Kidney epithelial cell (primary cell): ENCODE measurements at places on chromosomes 5 and 9. TPM values are rescaled to one million over a fixed set of nuclear protein-coding genes. Genes with fewer than 3 reads are reported as not detected.

- DNase-seq = no peak
These were observed 11.1 kb upstream of the ESM1 start for GRCh38 chr5:54996466-54996865.

DBH gene
- total RNA-seq = not detected in 2 replicates

DNA sequence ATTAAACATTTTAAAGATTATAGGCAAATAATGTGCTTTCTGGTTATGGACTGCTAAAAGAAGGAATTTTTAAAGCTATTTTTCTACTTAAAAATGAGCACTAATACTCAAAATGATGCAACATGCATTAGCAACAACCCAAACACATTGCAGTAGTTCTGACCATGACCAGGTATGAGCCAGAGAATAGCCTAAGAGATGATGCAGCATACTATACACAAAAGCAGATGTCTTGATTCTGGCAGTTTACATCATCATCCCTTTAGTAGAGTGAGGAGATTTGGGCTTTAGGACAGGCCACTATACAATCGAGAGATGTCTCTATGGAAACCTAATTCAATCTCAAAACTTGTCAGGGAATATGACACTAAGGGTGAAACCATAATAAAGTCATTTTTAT is 307.1 kb downstream of the PRR16 start:
- DNase-seq = no peak

AP3S1 gene
- total RNA-seq = 116 and 208 TPM in 2 replicates

EGFLAM gene
- total RNA-seq = 2.0 and 3.5 TPM in 2 replicates

BTNL8 gene
- not detected in 2 replicates for total RNA-seq

GRCh38 chr9:134325096-134325812 is 1.0 kb upstream of the RXRA start:
- DNase-seq = no peak

IL5 gene
- total RNA-seq = not detected in 2 replicates

TLR4 gene
- 5.2 and 5.9 TPM in 2 replicates for total RNA-seq

DNA sequence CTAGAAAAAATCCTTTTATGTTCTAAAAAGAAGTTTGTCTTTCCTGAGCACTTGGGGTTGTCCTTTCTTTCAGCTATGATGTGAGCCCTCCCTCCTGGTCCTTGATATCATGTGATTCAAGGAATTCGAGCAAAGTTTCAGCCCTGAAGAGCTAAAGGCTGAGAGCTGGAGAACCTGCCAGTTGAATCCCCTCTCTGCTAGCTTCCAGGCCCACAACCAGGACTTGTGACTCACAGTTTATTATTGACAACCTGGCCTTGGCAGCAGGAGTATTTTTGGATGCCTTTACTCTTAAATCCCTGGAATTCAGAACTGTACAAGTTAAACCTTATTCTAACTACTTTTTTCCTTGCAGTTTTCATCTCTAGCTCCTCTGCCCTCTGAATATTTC is 182.8 kb downstream of the SPOCK1 start:
- DNase-seq = no peak

- no peak for DNase-seq
These were observed 143.2 kb downstream of the C9orf152 start for GRCh38 chr9:110064803-110065202.

ANGPTL2 gene
- total RNA-seq = 4.9 TPM in 2 replicates

GRCh38 chr5:68953231-68953874 is 140.5 kb upstream of the SLC30A5 start:
- DNase-seq = no peak

PIP5K1B gene
- total RNA-seq = 0.55 and 0.71 TPM in 2 replicates

GRCh38 chr5:142952229-142952628 is 182.1 kb downstream of the ARHGAP26 start:
- no peak for DNase-seq

GRCh38 chr5:50832657-50833284 is 166.3 kb downstream of the PARP8 start:
- DNase-seq = no peak

DNA sequence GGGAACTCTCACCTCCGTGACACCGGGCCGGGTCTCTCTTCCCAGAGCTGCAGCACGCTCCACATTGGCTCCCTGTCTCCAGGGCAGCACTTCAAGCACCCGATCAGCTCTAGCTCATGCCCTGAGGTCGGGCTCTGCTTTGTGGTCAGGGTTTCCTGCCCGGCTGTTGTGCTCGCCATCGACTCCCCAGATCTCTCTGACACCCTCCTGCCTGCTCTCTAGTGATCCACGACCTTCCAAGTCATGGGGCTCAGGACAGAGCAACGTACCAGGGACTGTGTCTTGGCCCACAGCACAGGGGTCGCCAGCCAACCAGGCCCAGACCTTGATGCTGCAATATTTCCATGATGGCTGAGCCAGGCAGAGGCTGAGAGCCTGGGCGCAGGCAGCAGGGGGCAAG is 45.1 kb downstream of the PRRT1B start:
- DNase-seq = no peak

DNA sequence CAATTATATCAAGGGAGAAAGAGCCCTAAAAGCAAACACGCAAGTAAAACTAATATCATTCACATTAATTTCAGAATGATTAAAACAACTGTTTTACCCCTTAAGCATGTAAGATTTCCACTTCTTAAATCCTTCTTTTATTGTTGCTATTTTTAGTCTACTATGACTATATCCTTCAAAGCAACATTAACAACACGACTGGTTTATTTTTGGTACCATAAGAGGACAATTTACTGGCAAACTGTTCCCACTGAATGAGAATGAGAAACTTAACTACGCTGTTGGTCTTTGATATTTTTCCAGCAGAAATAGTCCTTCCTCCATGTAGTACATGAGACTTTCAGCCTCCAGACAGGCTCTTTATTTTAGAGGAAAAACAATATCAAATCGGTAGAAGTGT is 281.5 kb downstream of the CTNND2 start:
- no peak for DNase-seq

- no peak for DNase-seq
These were observed 8.7 kb downstream of the FAM193B start for GRCh38 chr5:177545487-177546257.

ZNF462 gene
- 26.2 and 32.1 TPM in 2 replicates for total RNA-seq

GRCh38 chr5:132114150-132115121 is 40.8 kb downstream of the CSF2 start:
- no peak for DNase-seq

GRCh38 chr5:120240706-120241105 is 223.4 kb upstream of the PRR16 start:
- no peak for DNase-seq

DNA sequence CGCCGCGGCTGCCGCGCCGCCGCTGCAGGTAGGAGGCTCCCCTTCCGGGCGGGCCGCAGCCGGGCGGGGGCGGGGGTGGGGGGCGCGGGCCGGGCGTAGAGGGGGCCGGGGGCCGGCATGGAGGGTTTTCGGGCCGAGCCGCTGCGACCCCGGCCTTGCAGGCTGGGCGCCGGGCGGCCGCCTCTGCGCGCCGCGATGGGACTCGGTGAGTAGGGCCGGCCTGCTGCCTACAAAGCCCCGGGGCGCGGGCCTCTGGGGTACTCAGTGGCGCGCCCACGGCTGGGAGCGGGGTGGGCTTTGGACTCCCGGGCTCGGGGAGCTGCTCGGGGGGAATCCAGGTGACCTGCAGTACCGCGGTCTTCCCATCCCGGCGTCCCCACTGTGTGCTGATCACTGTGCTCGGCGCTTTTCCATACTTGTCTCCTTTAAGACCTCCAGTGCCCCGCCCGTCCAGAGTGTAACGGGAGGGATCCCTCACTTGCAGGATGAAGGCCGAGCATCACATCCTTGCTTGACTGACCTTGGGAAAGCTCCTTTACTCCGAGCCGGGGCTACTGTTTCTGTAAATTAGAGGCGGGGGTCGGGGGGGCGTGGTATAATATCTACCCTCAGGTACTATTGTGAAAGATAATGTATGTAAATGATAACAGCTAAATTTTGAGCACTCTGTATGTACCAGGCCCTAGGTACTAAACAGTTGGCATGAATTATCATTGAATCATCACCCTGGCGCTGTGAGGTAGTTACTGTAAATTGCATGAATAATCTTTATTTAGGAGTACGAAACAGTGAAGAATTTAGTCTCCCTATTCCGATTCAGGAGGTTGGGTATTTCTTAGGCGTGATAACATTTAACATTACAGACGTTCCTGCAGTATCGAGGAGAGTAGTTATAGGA is 672 bp downstream of the MSANTD3 start:
- no peak for DNase-seq

DNM1 gene
- 16.2 and 20.5 TPM in 2 replicates for total RNA-seq

- DNase-seq = no peak
These were observed 39.9 kb upstream of the MTMR12 start for GRCh38 chr5:32352685-32353084.

DNA sequence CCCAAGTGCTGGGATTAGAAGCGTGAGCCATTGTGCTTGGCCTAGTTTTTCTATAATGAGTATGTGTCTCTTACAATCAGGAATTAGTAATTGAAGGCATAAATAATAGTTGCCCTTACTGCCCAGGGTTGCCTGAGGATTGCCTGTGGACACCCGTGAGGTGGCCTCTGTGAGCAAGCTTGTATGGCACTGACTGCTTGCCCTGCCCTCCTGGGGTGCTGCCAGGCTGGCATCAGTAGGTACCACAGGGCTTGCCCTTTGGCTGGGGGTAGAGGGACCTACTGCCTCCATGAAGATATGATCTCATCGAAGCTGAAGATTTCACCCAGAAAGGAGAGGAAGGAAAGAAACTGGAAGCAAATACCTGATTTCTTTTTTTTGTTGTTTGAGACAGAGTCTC is 23.8 kb upstream of the PHF19 start:
- DNase-seq = no peak

DNA sequence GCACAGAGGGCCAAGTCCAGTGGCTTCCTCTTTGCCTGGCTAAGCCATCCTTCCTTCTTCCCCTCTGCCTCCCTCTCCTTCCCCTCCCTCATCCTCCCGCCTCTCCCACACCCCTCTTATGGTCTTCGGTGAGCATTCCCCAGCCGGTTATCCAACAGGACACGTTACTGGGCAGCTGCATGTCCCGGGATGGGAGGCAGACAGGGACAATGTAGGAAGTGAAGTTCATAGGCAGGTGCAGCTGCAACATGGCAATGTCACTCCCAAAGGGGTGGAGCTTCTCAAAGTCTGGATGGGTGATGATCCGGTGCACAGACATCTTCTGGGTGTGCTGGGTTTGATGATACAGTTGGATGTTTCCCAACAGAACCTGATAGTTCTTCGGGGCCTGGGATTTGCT is 71.4 kb upstream of the SPTLC1 start:
- DNase-seq = no peak

RMRP gene
- 1,522 and 7,636 TPM in 2 replicates for total RNA-seq

FOXI1 gene
- total RNA-seq = not detected in 2 replicates

ST6GALNAC4 gene
- 21.0 and 32.5 TPM in 2 replicates for total RNA-seq

GRCh38 chr5:93580927-93581445 is at the start of gene NR2F1-AS1:
TSS of gene NR2F1-AS1 (minus strand) at chr5:93581219.
- no peak for DNase-seq

DNA sequence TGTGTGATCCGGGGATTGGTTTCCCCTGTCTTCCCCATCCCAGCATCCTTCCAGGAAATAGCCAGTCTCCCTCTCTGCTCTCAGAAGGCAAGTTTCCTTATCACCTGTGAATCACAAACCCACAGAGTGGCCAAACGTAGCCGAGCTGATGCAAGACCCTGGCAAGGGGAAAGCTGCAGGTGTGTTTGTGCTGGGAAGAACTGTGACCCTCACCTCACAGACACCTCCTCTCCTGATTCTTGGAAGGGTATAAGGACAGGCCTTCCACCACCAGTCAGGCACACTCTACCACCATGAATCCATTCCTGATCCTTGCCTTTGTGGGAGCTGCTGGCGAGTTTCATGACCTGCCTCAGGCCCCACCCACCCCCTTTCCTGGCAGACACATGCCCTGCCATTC is at the start of gene PRSS3:
PRSS3 (plus strand) TSS at position 281 of the 400 bp plus-strand sequence; CDS start at position 294, 13 bp downstream.
- no peak for DNase-seq

EEIG1 gene
- total RNA-seq = 16.5 and 29.4 TPM in 2 replicates

DNA sequence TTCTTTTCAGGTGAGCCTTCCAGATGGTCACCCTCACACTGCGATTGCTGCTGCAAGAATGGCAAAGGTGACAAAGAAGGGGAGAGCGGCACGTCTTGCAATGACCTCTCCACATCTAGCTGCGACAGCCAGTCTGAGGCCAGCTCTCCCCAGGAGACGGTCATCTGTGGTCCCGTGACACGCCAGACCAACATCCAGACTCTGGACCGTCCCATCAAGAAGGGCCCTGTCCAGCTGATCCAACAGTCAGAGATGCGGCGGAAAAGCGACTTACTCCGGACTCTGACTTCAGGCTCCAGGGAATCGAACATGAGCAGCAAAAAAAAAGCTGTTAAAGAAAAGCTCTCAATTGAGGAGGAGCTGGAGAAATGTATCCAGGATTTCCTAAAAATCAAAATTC is 303.0 kb downstream of the KCTD16 start:
- no peak for DNase-seq

GRCh38 chr5:122081541-122081940 is 3.5 kb upstream of the LOX start:
- DNase-seq = no peak

CDKN2B gene
- total RNA-seq = 16.7 and 28.3 TPM in 2 replicates

SPATA31E1 gene
- not detected in 2 replicates for total RNA-seq

UCK1 gene
- total RNA-seq = 17.7 and 19.8 TPM in 2 replicates

ADAMTS19 gene
- total RNA-seq = 0.21 and 0.75 TPM in 2 replicates

DNA sequence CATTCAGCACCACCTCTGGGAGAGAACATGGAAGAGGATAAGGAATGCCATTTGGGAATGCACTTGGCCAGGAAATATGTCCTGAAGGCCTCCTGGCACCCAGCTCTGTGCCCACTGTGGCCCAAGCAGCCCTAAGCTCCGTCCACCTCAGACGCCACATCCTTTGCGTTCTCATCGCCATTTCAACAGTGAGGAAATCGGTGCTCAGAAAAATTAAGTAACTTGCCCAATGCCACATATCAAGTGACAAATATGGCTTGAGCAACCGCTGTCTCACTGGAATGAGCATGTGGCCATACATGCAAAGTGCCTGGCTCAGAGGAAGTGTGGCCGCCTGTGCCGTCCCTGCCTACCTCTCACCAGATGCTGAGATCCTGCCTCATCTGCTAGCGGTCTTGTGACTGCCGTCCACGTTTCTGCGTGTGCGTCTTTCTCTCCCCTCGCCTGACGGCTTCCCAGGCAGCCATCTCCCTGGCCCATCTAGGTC is 984 bp upstream of the DOK3 start:
- no peak for DNase-seq

- no peak for DNase-seq
These were observed 11.4 kb downstream of the HMCN2 start for GRCh38 chr9:130276955-130277354.

DNA sequence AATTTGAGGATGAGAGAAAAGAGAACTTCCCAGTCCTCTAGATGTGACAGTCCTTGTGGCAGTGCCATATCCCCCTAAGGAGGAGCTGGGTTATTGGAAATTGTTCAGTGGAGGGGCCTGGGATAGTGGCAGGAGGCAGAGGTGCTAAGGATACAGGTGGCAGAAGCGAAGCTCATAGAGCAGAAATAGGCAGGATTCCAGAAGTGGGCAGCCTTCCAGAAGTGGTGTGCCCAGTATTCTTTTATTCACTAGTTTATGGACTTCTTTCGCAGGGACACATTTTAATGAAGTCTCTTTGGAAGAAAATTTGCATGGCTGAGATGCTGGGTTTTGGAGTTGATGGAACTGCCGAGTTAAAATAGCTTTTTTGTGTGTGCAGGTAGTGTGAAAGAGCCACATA is 6.8 kb downstream of the PIK3R1 start:
- DNase-seq = no peak

- DNase-seq = no peak
These were observed 8.3 kb downstream of the OLFM1 start for GRCh38 chr9:135095470-135096407.

GRCh38 chr5:104942735-104943134 is 1380.1 kb upstream of the NUDT12 start:
- no peak for DNase-seq

TMC1 gene
- not detected in 2 replicates for total RNA-seq

- no peak for DNase-seq
These were observed 58.0 kb upstream of the RETREG1 start for GRCh38 chr5:16674750-16675149.
